ENCODE measurements at places on chromosomes 7 and 10.

DNA sequence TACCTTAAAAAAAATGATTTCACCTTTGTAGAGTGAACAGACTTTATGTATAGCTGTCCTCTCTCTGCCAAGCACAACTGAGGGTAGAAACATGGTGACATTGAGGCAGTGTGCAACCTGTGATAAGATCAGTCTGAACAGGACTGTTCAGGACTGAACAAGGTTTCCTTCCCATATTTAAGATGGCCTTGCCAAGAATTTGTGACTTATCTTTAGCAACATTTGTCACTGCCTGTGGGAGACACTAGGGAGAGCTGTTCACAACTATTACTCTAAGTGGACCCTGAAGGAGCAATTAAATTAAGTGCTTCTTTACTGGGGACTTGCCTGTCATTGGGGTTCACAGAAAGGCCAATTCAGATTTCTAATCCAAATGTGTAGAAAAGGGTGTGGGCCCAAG, 6.7 kb downstream of the OR13A1 start:
- no peak for DNase-seq

DNA sequence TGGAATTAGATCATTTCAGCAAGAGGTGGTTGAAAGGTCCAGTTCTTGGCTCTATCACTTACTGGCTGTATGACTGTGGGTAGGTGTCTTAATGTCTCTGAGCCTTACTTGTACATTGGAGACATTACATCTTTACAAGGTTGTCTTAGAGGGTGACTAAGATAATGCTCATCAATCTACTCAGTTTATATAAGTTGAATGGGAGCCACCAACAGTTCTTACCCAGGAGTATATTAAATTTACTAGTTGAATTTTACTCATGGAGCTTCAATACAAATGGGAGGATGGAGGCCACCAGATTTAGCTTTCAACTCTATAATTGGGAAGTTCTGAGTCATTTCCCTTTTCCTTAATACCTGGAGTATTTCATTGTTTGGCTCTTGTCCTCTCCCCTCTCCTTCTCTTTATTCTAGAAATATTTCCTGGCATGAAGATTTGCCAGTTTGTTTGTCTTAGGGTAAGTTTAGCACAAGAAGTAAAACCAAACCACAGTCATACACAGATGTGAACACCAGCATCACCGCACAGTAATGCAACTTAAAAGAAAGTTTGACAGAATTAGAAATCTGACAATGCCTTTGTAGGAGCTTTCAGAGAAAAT, 222.8 kb downstream of the LRMDA start:
- peak; percentile 17 for DNase-seq

GRCh38 chr7:90596671-90597562, 796 bp downstream of the CDK14 start:
- peak; percentile 67 for DNase-seq

DNA sequence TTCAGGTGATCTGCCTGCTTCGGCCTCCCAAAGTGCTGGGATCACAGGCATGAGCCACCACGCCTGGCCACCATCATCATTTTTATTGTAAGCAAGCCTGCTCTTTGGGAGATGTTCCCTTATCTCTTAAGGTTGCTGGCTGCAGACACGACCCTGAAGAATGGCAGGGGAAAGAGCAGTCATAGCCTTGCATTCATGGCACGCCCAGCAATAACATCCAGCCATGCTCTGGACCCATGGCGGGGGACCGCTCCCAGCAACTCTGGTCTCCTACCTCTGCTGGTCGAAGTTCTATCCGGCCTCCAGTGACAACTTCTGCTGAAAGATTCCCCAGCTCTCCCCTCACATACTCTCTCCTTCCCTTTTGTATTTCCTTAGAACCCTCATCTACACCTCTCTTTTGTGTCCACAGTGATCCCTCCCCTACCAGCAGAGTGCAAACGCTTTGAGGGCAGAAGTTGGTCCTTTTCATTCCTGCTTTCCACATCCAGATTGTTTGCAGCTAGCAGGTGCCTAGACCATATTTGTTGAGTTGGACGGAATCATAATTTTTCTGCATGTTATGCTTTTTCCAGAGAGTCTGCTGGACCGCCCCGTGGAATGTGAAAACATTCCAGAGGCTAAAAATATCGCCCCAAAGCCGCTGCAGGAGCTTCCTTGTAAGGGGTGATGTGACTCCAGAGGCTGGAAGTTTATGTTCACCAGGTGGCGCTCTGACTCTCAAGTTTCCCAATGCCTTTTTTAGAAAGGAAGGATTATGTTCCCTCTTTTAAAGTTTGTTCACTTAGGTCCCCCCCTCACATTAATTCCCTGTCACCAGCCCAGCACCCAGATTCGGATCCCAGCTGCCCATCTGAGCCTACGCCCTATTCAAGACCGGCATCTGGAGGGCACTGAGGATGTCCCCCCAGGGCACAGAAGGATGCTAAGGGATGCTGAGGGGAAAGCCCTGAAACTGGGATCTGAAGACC, 4.3 kb upstream of the MARVELD1 start:
- peak; percentile 81 for DNase-seq

DNA sequence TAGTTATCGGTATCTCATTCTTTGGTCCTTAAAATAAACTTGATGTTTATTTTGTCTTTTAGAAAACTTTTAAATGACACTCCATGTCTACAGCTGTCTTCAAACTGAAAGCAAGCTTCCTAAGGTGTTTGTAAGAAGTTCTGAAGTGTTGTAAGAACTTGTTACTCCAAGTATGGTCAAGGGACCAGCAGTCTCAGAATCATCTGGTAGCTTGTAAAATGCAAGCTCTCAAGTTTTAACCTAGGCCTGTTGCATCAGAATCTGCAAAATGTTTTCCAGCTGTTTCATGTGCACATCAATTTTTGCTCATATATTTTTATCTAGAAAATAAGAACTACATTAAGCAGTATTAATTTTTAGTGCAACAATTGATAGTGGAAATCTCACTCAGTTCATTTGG, 104.1 kb downstream of the THSD7A start:
- DNase-seq = no peak

- no peak for DNase-seq
Observed at GRCh38 chr7:88002617-88003016, 68.6 kb downstream of the ADAM22 start.

- DNase-seq = no peak
Observed at GRCh38 chr7:30910411-30911073, 1.1 kb upstream of the AQP1 start.

- DNase-seq = no peak
Observed at GRCh38 chr10:35758076-35758475, 116.0 kb upstream of the FZD8 start.

DNA sequence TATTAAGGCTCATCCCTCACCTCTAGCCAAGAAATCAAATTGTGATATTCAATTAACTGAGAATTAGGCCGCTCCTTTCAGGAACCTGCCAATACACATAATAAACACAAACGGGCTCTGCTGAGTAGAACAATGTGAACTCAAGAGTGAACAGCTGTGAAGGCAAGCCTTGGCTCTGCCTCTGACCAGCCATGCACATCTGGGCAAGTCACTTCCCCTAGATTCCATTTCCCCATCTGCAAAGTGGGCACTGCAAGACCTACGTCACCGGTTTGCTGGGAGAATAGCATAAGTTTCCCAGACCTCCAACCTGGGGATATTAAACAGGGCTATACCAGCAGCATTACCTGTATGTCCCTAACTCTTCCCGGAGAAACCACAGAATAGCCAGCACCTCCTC, 355.2 kb downstream of the TNS3 start:
- DNase-seq = no peak

DNA sequence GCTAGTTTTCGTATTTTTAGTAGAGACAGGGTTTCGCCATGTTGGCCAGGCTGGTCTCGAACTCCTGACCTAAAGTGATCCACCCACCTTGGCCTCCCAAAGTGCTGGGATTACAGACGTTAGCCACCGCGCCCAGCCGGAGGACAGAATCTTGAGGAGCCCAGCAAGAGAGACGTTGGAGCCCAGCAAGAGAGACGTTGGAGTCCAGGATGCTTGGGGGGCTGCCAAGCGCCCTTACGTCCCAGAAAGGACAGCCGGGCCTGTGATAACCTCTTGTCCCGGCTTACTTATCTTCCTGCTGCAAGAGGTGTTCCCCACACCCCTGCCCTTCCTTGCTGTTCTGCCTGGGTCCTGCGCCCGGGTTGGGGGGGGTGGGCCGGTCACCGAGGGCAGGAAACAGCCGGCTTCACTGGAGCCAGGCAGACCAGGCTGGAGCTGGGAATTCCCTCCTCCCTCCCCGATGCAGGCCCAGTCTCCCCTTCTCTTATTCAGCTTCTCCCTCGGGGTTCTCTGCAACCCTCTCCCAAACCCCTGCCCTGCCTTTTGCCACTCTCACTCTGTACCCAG, 1.9 kb upstream of the EPHB4 start:
- no peak for DNase-seq

DNA sequence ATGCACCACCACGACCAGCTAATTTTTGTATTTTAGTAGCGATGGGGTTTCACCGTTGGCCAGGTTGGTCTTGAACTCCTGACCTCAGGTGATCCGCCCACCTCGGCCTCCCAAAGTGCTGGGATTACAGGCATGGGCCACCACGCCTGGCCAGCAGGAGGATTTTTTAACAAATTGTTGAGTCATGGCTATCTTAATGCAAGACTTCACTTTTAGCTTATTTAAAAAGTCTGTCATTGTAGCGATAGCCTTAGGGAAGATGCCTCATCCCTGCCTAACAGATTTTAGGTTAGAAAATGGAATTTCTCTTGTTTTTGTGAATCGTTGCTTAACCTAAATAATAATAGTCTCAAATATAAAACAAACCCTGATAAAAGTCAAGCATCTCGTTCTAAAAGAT, 35.5 kb downstream of the PPP2R2D start:
- DNase-seq = no peak

GRCh38 chr7:29080803-29081202, 65.5 kb downstream of the CPVL start:
- DNase-seq = no peak

- no peak for DNase-seq
Observed at GRCh38 chr7:131905471-131905973, 349.1 kb upstream of the PODXL start.

GRCh38 chr10:24210501-24210900, 1.6 kb downstream of the KIAA1217 start:
- DNase-seq = no peak

DNA sequence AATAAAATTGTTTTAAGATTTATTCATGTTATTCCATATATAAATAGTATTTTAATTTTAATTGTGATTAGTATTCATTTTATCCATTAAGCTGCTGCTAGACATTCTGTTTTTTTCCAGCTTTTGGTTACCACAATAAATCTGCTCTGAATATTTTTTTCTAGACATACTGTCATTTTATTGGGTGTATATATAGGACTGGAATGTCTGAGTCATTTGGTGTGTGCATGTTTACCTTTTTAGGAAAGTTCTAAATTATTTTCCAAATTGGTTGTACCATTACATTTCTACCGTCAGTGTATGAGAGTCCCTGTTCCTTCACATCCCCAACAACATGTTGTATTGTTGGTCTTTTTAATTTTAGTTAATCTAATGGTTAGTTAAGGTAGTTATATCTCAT, 1138.1 kb downstream of the REEP3 start:
- DNase-seq = no peak

GRCh38 chr10:48627984-48628609, 23.2 kb upstream of the ARHGAP22 start:
- no peak for DNase-seq

GRCh38 chr10:93746844-93747284, 10.9 kb upstream of the LGI1 start:
- peak; percentile 90 for DNase-seq

GRCh38 chr10:6699336-6699735, 119.3 kb upstream of the PRKCQ start:
- DNase-seq = no peak

GRCh38 chr7:130909881-130910672, 176.1 kb upstream of the KLF14 start:
- DNase-seq = no peak

DNA sequence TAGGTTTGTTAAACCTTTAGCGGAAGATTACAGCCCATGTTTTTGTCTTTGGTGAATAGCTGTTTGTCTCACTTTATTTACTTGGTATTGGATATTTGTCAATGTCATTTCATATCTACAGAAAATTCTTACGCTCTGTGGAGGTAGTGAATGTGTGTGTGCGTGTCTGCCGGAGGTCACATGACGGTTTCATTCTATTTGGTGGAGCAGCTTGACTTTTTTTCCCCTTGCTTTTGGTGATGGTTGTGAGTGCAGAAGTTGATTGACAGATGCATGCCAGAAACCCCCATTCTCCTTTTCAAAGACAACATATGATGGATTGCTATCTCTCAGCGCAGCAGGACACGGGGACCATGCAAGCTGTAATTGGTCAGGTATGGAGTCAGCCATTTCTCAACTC, at the start of gene POU6F2:
TSS of gene POU6F2 (plus strand) at position 225 of the 400 bp plus-strand sequence. CDS start at position 270, 45 bp downstream.
- no peak for DNase-seq

GRCh38 chr7:30202671-30203070, 67.9 kb downstream of the MTURN start:
- DNase-seq = no peak

GRCh38 chr7:33816106-33816505, 89.2 kb upstream of the BMPER start:
- no peak for DNase-seq

GRCh38 chr10:7117806-7118674, 292.8 kb downstream of the SFMBT2 start:
- no peak for DNase-seq

DNA sequence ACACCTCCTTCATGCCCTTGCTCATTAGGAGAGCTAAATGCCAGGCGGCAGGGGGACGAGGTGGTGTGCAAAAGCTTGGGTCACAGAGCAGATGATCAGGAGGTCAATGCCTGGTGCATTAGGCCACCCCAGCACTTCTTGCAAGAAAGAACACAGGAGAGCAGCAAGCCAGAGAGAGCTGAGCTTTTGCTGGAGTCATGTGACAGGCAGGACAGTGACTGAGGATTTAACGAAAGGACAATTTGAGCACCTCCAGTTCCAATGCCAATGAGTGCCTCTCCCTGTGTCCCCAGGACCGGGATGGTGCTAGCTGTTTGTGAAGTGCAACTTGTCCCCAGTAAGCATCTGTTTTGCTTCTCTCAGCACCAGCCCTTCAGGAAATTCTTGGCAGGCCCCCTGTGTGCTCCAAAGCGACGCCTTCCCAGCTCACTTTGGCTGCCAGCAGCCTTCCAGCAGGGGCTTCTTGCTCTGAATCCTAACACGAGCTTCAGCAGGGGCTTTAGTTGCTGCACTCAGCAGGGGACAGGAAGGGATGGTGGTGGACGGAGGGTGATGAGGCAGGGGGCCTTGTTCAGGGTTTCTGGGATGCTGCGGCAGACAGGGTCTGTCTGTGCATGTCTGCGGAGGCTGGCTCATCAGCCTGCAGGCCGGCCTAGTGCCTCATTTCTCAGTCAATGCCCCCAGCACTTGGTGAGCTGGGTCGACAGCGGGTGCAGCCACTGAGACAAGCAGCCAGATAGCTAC, 368.1 kb downstream of the RPS24 start:
- no peak for DNase-seq

- DNase-seq = no peak
Observed at GRCh38 chr7:26329520-26330255, 38.0 kb downstream of the SNX10 start.

DNA sequence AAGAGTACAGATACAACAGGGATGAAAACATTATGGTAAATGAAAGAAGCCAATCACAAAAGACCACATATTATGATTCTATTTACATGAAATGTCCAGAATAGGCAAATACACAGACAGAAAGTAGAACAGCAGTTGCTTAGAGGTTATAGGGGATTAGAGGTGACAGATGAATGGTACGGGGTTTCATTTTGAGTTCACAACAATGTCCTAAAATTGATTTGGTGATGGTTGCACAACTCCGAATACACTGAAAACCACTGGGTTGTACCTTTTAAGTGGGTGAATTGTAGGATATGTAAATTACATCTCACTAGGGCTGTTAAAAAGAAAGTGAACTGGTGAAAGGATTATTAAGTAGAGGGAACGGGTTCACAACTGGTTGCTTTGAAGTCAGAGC, 76.3 kb upstream of the MRLN start:
- no peak for DNase-seq

GRCh38 chr10:6321880-6322279, 119.1 kb downstream of the PFKFB3 start:
- peak; percentile 52 for DNase-seq

All from iris pigment epithelial cell (primary cell).